ENCODE measurements at places on chromosomes 12 and 14.
A peak's percentile ranks its signal among the peaks of the same experiment; 100 is the strongest.

- no peak for DNase-seq
These were observed 450 bp downstream of the PRKAB1 start for GRCh38 chr12:119668324-119668841.

- DNase-seq: no peak
These were observed 60.6 kb downstream of the MYRFL start for GRCh38 chr12:69885658-69886057.

DNA sequence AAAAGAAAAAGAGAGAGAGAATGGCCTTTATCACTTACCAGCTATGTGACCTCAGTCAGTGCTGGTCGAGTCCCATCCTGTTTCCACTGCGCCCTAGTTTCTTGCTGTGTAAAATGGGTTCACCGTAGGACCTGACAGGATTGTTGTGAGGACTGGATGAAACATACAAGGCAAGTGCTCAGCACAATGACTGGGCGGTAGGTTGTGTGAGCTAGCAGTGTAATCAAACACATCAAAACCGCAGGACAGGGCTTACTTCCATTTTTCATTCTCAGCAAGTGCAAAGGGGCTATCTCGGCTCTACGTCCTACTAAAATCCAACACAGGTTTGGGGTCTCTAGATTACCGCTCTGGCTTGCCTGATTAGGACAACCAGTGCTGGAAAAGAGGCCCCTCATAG, 36.4 kb upstream of the ATXN2 start:
- no peak for DNase-seq

GRCh38 chr14:100830681-100831080, 4.8 kb downstream of the MEG3 start:
- DNase-seq: no peak

DNA sequence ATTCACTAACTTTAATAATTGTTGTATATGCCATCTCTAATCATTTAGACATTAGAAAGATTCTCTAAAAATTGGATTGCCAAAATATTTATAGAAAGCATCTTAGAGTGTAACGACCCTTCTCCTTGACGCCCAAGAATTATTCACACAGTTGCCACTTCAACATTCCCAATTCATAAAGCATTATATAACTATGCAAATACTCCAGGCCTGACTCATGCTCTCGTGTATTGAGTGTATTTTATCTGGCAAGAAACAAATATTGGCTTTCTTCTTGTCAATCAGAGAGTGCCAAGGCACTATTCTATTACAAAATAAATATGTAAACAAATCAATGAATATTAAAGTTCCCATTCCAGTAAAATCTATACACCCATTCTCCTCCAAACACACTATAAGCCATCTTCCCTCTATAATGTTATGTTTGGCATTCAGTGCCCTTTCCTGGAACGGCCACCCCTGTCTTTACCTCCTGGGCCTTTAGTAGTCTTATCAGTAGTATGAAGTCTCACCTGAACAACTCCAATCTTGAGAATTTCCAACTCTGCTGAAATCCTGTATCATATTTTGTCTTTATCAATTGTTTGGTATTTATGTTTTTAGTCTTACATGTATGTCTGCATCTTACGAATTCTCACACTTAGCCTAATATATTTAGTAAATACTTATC, 182.6 kb downstream of the PIK3C2G start:
- no peak for DNase-seq

DNA sequence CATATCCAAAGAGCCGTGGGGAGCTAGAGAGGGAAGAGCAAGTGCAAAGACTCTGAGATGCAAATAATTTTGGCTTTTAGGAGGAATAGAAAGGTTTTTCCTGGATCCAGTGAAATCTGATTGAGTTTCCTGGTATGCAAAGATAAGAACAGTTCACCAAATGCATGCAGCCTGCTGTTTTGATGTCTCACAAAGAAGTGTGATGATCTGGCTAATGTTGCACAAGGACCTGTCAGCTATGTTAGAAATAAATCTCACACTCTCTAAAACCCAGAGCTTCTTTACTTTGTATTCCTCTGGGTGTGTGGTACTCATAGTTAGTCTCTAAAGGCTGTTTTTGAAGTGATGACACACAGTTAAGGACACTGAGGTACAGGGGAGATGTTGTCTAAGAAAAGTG, 321.4 kb downstream of the AACS start:
- no peak for DNase-seq

- DNase-seq: no peak
These were observed 22.6 kb downstream of the ZFYVE21 start for GRCh38 chr14:103738166-103738565.

- DNase-seq: no peak
These were observed 9.6 kb downstream of the TMBIM6 start for GRCh38 chr12:49750996-49751393.

GRCh38 chr14:35254736-35255135, 37.4 kb upstream of the PSMA6 start:
- DNase-seq: no peak

DNA sequence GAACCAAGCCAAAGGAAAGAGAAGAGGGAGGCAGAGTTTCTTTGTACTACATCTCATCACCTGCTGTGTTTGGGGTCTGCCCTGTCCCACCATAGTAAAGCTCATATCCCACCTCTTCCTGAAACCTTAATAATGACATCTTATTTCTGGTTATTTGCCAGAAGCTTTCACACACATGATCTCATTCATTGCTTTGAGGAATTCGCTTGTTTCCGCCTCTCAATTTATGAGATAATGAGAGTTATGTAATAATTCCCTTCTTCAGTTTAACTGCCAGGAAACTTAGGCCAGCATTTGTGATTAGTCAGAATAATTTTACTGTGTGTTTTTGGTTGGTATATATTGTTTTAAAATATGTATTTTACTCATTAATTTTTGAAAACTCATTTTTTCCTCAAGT, 205.2 kb downstream of the CACNA1C start:
- DNase-seq: no peak

- DNase-seq: no peak
These were observed 292.1 kb downstream of the CACNA1C start for GRCh38 chr12:2344885-2345284.

- no peak for DNase-seq
These were observed 54.3 kb downstream of the DRAM1 start for GRCh38 chr12:101931498-101932326.

- DNase-seq: no peak
These were observed 11.6 kb downstream of the TEDC1 start for GRCh38 chr14:105502446-105503295.

- no peak for DNase-seq
These were observed 473.1 kb downstream of the VRK1 start for GRCh38 chr14:97270308-97270707.

DNA sequence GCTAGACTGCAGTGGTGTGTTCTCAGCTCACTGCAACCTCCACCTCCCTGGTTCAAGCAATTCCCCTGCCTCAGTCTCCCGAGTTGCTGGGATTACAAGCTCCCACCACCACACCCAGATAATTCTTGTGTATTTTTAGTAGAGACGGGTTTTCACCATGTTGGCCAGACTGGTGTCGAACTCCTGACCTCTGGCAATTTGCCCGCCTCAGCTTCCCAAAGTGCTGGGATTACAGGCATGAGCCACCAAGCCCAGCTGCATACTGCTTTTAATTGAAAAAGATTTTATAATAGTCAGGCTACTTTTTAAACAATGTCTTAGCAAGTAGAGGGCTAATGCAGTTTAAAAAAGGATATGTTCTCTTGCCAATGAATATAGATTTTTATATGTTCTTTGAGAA, 668.9 kb downstream of the SLC6A15 start:
- no peak for DNase-seq

DNA sequence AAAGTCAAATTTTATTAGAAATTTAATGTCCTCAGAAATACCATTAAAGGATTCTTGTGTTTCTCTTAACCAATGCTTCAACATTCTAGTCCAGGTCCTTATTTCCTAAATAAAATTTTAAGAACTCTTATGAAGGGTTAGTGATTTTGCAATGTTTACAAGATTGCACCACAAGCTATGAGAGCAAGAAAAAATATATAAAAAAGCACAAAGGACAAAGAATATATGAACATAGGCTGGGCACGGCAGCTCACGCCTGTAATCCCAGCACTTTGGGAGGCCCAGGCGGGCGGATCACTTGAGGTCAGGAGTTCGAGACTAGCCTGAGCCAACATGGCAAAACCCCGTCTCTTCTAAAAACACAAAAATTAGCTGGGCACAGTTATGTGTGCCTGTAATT, 7.7 kb downstream of the RACGAP1 start:
- no peak for DNase-seq

DNA sequence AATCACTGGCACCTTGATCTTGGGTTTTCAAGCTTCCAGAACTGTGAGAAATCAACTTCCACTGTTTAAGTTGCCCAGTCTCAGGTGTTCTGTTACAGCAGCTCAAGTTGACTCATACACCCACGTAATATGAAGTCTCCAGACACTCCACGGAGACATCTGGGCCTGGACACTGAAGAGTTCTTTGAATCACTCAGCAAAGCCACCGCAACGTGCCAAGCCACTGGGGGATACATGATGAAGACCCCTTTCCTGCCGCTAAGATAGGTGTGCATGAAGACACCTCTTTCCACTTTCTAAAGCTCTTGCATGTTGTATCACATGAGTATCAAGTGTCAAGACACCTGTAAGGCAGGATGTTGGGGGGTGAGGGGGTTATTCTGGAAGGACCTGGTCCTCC, 311.7 kb upstream of the RTL1 start:
- DNase-seq: no peak

DNA sequence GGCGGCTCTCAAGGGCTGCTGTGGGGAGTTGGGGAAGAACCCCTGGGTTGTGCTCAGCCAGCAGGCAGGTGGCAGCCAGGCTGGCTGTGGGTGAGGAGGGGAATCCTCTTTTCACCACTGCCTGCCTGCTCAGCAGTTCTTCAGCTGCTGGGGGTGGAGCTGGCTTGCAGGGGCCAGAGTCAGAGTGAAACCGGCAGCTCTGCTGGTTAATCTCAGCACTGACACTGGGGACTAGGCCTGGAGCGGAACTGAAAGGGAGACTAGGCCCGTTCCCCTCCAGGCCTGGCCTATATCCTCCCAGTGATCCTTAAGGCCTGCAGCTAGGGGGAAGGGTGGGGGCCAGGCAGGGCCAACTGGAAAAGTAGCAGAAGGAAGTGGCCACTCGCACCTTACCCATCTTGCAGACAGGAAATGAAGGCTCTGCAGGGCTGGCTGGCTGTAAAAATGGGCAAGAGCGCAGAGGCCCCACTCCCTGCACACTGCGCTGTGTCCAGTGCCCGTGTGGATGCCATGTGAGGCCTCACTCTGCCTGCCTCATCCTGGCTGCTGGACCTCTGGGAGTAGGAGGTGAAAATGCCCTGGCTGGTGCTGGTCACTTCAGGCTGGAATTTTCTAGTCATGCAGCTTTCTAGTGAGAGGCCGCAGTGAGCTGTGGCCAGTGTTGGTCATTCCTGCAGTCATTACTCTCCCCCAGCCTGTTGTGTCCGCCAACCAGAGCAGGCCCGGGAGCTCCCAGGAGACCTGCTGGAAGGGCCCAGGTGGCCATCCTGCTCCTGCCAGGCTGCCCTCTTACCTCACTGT, 39.4 kb downstream of the SH2B3 start:
- peak; percentile 39 for DNase-seq

GRCh38 chr12:28698553-28698952, 450.5 kb upstream of the FAR2 start:
- no peak for DNase-seq

GRCh38 chr12:1463073-1463905, 131.1 kb downstream of the FBXL14 start:
- DNase-seq: no peak

GRCh38 chr14:83208341-83208740, 1674.7 kb upstream of the SEL1L start:
- DNase-seq: no peak

DNA sequence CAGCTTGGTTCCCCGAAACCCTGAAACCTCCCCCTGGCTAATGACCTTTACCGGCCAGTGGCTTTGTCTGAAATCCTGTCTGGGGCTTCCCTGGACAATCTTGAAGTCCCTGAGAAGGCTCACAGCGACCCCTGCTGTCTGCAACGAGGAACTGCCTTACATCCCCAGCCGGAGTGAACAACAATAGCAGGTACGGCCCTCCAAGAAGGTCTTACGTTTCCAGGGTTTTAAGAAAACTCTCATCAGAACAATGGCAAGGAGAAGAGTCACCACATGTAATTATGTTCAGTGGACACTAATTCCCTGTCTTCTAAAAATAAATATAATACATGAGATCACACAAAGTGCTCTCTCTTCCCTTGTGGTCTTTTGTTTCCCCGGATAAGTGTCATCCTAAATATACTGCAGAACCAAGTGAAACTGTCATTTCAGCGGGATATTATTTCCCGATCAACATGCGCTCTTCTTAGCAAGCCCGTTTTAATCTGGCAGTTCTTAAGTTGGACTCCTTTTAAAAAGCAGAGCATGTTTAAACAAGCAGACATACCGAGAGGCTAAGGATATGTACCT, 53.3 kb downstream of the RBM19 start:
- DNase-seq: no peak

- no peak for DNase-seq
These were observed 27.7 kb downstream of the PPP4R3A start for GRCh38 chr14:91482263-91483013.

GRCh38 chr12:45336331-45336730, 120.4 kb downstream of the ANO6 start:
- DNase-seq: no peak

GRCh38 chr14:92507174-92507768, 6.3 kb upstream of the RIN3 start:
- DNase-seq: no peak

- DNase-seq: no peak
These were observed 18.7 kb downstream of the VASH1 start for GRCh38 chr14:76780058-76780345.

GRCh38 chr12:32010631-32011336, 51.6 kb downstream of the RESF1 start:
- no peak for DNase-seq

DNA sequence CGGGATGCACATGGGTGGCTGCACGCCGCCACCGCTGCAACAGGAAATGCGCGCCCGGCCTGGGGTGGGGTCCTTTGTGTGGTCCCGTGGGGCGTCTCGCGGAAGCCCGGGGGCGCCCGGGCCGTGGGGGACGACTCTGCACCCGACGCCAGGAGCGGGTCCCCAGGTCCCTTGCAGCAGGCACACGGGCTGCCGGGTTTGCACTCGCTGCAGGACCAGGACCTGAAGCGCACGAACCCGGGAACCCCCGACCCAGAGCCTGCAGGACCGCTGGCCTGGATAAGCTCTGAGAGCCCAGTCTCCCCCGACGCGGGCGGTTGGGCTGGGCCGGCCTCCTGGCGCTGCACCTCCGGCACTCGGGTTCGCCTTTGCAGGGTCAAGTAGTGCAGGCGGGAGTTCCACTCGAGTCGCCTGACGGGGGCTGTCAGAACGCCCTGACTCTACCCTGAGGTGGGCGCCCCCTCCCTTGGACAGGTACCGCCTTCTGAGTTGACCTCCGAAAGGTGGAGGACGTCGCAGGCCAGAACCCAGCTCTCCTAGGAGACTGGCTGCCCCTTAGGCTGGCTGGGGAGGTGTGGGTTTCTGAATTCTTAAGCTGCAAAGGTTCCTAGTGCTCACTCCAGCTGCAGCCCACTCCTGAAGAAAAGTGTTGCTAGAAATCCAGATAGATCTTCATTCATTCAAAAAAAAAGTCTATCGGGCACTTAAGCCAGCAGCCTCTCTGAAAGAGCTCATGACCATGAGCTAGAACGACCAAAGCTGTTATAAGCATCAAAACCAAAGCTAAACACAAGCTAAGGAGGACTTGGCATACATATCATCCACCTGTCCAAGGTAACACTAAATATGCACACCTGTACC, 68.0 kb downstream of the RNF34 start:
- DNase-seq: peak; percentile 35
